Sigmoid colon (tissue), 7 donors: ENCODE measurements at places on chromosomes 7 and 10. TPM values are rescaled to one million over a fixed set of nuclear protein-coding genes. Genes with fewer than 3 reads are reported as not detected.

DNA sequence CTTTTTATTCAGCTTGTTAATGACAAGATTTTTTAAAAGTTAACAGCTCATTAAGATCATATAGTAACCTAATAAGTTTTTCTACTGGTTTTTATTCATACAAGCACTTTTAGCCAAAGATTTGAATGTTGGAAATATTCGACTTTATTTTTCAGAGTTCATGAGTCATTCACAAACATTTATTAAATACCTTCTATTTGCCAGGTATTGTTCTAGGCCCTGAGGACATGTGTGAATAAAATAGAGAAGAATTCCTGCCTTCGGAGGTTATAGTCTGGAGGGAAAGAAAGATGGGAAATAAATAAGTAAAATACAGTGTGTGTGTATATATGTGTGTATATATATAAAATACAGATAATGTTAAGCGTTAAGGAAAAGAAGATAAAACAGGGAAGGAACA, 31.5 kb downstream of the BTAF1 start:
- DNase-seq: no peak
- no peak overlapping the region for H3K27ac ChIP-seq
- peaks cover 52% of the 10 kb centered on the region for H3K36me3 ChIP-seq
- H3K27me3 ChIP-seq: no peaks in the 10 kb centered on the region
- H3K4me3 ChIP-seq: no peak overlapping the region

- H3K4me3 ChIP-seq: no peak overlapping the region
- H3K36me3 ChIP-seq: no peaks in the 10 kb centered on the region
- H3K27ac ChIP-seq: no peak overlapping the region
- H3K4me1 ChIP-seq: no peaks in the 10 kb centered on the region
- H3K27me3 ChIP-seq: no peaks in the 10 kb centered on the region
These were observed 62.0 kb upstream of the NAMPT start for GRCh38 chr7:106346678-106347217.

The STOX1 gene
- total RNA-seq: 0.41 TPM

DNA sequence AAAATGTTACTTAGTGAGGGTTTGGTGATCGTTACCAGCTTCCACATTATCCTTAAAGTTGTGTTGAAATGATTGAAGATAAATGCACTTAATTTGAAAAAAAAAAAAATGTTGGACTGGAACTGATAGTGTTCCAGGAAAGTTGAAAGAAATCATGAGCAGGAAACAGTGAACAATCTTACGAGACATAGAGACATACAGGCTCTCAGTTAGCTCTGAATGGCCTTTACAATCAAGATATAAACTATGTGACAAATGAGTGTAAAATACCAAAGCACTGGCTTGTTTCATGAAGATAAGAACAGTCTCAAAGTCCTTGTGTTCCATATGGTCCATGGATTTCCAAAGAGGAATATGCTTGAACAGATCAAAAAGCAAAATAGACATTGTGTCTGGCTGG, 430.1 kb upstream of the ETV1 start:
- H3K27me3 ChIP-seq: no peaks in the 10 kb centered on the region
- no peak overlapping the region for H3K27ac ChIP-seq
- H3K4me3 ChIP-seq: no peak overlapping the region
- H3K36me3 ChIP-seq: no peaks in the 10 kb centered on the region
- DNase-seq: no peak

DNA sequence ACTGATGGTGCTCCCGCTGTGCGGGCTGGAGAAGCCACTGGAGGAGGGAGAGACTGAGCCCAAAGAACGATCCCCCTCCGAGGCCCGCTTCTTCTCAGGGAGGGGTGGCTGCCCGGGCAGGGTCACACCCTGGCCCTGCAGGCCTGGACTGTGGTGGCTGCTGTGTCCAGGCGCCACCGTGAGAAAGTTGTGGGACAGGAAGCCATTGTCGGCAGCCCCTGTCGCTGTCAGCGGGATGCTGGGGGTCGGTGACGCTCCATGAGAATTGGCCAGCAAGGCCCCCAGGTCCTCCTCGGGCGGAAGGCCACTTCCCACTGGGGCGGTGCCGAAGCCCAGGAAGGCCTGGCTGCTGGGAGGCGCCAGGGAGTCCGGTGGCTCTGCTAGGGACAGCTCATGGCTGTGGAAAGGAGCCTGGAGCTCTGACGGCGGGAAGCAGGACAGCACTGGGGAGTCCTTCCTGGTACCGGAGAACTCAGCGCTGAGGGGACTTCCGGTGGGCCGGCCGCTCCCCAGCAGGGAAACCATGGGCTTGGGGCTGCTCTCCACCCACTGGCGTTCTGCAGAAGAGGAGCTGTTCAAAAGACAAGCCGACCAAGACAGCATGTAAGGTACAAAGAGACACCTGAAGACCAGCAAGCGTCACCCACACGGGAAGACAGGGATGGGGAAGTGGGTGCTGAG, 278.8 kb downstream of the TNS3 start:
- H3K27ac ChIP-seq: peak overlapping the region; percentile 45
- H3K4me3 ChIP-seq: no peak overlapping the region
- H3K36me3 ChIP-seq: peaks cover 9% of the 10 kb centered on the region
- no peaks in the 10 kb centered on the region for H3K27me3 ChIP-seq
- no peaks in the 10 kb centered on the region for H3K4me1 ChIP-seq

- no peaks in the 10 kb centered on the region for H3K27me3 ChIP-seq
- no peak overlapping the region for H3K4me3 ChIP-seq
- DNase-seq: no peak
- H3K27ac ChIP-seq: no peak overlapping the region
These were observed 215.7 kb downstream of the BAMBI start for GRCh38 chr10:28892818-28893547.

DNA sequence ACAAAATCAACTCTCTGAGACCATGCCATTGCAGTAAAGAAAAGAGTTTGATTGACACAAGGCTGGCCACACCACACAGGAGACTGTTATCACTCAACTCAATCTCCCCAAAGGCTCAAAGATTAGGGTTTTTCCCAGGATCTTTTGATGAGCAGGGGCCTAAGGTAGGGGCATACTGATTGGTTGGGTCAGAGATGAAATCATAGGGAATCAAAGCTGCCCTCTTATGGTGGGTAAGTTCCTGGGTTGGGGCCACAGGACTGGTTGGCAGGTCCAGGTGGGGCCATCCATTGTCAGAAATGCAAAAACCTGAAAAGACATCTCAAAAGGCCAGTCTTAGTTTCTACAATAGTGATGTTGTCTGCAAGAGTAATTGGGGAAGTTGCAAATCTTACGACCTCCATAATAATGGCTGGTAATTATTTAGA, 91.6 kb downstream of the AKR1D1 start:
- no peaks in the 10 kb centered on the region for H3K4me1 ChIP-seq
- H3K27ac ChIP-seq: no peak overlapping the region
- no peaks in the 10 kb centered on the region for H3K27me3 ChIP-seq

DNA sequence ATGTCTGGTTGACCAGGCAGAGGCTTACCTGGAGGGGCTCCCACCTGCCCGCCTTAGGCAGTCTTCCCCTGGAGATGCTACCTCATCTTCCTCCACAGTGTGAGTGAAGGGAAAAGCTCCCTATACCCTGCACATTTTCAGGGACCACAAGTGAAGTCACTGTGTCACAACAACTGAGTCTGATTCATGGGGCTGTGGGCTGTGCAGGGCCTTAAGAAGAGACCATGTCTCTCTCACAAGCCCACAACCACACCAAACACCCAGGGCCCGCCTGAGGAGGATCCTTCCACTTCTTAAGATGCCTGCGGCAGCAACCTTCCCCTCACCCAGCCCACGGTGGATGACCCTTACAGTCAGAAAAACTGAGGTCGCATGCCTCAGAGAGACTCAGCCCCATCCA, 118.3 kb downstream of the KMT2E start:
- peaks cover 26% of the 10 kb centered on the region for H3K36me3 ChIP-seq
- H3K4me3 ChIP-seq: no peak overlapping the region
- peaks cover 3% of the 10 kb centered on the region for H3K4me1 ChIP-seq
- DNase-seq: no peak
- peak overlapping the region; percentile 46 for H3K27ac ChIP-seq

The TBX20 gene
- not detected for total RNA-seq

The ZNF727 gene
- total RNA-seq: 1.8 TPM
